Renal pelvis (tissue), 12 donors: ENCODE measurements at places on chromosomes 1 and 21. TPM values are rescaled to one million over a fixed set of nuclear protein-coding genes. Genes with fewer than 3 reads are reported as not detected.

The LYPD8 gene
- polyA plus RNA-seq, result not detected

The TESK2 gene
- 7.2 TPM for polyA plus RNA-seq

The ZSWIM5 gene
- polyA plus RNA-seq, result 7.6 TPM

The DNALI1 gene
- polyA plus RNA-seq, result 80.4 TPM

The TRIM46 gene
- 5.8 TPM for polyA plus RNA-seq

The NES gene
- polyA plus RNA-seq, result 171 TPM

The S100A5 gene
- polyA plus RNA-seq, result 1.4 TPM

The CYP4Z1 gene
- 0.42 TPM for polyA plus RNA-seq

The SLC50A1 gene
- 51.2 TPM for polyA plus RNA-seq

The C1orf226 gene
- 25.3 TPM for polyA plus RNA-seq

The C1QTNF12 gene
- 18.4 TPM for polyA plus RNA-seq

The TMEM200B gene
- 16.3 TPM for polyA plus RNA-seq

The DPT gene
- polyA plus RNA-seq, result not detected

The LCE6A gene
- polyA plus RNA-seq, result not detected

The GBP5 gene
- 0.31 TPM for polyA plus RNA-seq

The LEPROT gene
- 128 TPM for polyA plus RNA-seq

The XPR1 gene
- 37.4 TPM for polyA plus RNA-seq

The SMIM34 gene
- 1.1 TPM for polyA plus RNA-seq

The LRRC42 gene
- polyA plus RNA-seq, result 40.8 TPM

The PLPPR5 gene
- 2.2 TPM for polyA plus RNA-seq

The GUCA2A gene
- not detected for polyA plus RNA-seq

The REN gene
- 71.9 TPM for polyA plus RNA-seq
